ENCODE measurements at places on chromosomes 13 and 19. TPM values are rescaled to one million over a fixed set of nuclear protein-coding genes. Genes with fewer than 3 reads are reported as not detected.

CEACAM20 gene
- total RNA-seq: not detected

MBD3L2 gene
- total RNA-seq: not detected

SIGLEC5 gene
- total RNA-seq: not detected

IGFL3 gene
- total RNA-seq: not detected

LRG1 gene
- total RNA-seq: 0.13 TPM

ZNF805 gene
- 20.8 TPM for total RNA-seq

GSX1 gene
- total RNA-seq: not detected

GPR42 gene
- total RNA-seq: not detected

SOX21 gene
- 0.07 TPM for total RNA-seq

OR7D2 gene
- total RNA-seq: not detected

SPRY2 gene
- 32.4 TPM for total RNA-seq

MAP4K1 gene
- total RNA-seq: 0.21 TPM

COG3 gene
- total RNA-seq: 30.8 TPM

ATP4A gene
- not detected for total RNA-seq

ACP7 gene
- total RNA-seq: 0.20 TPM

Data from pulmonary artery endothelial cell (primary cell).